ENCODE measurements at places on chromosomes 7 and 10.

DNA sequence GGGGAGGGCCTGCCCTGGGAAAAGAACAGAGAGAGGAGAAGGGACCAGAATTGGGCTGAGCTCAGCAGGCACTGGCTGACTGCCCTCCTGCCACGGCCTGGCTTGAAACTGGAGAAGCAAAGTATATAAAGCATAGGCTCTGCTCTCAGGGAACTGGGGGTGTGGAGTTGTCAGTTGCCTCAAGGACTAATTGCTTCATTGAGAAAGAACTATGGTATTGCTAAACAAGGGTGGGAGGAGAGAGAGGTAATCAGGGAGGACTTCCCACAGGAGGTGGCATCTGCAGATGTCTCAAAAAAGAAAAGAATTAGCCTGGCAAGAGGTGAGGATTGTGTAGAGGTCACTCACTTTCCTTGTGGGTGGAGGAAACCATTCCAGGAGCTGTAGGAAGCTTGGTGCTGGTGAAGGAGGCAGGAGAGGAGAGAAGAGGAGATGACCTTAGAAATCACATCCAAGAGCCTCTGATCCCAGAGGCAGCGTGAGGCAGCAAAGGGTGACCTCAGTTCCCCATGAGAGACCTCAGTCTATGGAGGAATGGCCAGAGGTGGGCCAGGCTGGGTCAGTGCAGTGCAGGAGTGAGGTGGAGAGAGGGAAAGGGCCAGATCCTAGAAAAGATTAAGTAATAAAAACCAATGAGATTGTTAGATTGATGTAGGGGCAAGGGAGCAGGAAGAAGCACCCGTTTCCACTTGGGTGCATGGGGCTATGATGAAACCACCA lies 2.4 kb downstream of the PILRB start:
- no peak for DNase-seq

DNA sequence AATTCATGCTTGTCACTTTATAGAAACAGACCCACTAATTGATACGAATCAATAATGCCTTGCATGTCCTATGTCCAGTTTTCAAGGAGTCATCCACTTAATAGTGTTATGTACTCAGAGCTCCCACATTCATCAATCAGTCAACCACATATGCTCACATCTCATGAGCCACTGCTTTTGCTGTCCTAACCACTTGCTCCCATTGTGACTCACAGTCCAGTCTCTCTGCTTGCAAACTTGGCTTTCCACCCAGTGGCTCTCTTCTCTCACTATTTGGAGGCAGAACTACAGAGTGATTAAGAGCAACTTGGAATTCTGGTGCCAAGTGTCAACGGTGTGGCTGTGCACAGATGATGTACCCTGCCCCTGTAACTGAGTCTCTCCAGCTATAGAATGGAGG lies 166.0 kb downstream of the SNX13 start:
- DNase-seq: peak; percentile 83

- no peak for DNase-seq
These were observed 92.4 kb downstream of the ARID5B start for GRCh38 chr10:61993711-61994401.

- no peak for DNase-seq
These were observed 9.9 kb downstream of the GARIN1A start for GRCh38 chr7:128681794-128682537.

GRCh38 chr10:131187926-131188325 lies 123.6 kb downstream of the TCERG1L start:
- no peak for DNase-seq

GRCh38 chr7:151484971-151485707 lies 34.6 kb downstream of the RHEB start:
- peak; percentile 82 for DNase-seq

GRCh38 chr10:124735491-124736286 lies 8.5 kb downstream of the FAM53B start:
- DNase-seq: no peak

GRCh38 chr7:33722383-33723101 lies 182.8 kb upstream of the BMPER start:
- peak; percentile 32 for DNase-seq

DNA sequence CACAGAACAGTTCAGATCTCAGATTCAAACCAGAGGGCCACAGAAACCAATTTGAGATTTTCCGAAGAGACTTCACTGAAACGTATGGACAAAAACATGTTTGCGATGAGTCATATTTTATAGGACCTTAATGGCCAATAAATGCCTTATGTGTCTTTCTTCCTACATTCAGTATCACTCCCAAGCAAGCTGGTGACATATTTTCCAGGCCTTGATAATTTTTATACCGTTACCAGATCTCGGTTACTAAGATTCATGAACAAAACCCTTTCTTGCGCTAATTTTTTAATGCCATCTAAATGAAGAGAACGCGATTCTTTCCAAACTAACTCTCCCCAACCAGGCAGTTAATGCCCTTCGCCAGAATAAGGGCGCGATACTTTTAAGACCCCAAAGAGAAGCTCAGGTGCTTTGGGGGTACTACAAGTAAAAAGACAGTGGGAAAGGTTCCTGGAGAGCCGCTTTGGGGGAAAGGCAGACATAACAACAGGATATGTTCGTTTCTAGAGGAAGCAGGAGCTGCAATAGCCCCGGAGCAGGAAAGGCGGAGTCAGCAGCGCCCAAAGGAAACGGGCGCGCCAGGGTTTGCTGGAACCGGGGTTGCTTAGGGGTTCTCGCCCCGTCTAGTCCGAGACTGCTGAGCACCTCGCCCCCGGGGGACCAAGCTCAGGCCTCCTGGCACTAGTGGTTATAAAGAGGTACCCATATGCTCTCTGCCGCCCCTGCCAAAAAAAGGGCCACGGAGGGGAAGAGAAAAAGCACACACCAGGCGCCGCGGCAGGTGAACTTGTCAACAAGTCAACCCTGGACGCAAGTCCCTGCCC lies 884 bp downstream of the ICA1 start:
- peak; percentile 88 for DNase-seq

DNA sequence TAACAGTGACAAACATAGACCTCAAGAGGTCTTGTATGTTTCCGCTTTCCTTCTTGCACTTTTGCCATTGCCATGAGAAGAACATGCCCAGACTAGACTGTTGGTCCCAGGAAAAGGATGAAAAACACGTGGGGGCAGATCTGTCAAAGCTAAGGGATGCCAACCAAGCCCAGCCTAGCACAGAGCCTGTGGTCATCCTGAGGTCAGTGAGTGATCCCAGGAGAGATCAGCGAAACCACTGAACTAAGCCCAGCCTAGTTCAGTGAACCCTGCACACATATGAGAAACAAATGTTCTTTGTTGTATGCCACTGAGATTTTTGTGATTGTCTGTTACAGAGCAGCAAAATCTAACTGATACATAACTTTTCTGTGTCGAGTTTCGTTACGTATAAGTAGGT lies 718.8 kb downstream of the MAGI2 start:
- DNase-seq: no peak

DNA sequence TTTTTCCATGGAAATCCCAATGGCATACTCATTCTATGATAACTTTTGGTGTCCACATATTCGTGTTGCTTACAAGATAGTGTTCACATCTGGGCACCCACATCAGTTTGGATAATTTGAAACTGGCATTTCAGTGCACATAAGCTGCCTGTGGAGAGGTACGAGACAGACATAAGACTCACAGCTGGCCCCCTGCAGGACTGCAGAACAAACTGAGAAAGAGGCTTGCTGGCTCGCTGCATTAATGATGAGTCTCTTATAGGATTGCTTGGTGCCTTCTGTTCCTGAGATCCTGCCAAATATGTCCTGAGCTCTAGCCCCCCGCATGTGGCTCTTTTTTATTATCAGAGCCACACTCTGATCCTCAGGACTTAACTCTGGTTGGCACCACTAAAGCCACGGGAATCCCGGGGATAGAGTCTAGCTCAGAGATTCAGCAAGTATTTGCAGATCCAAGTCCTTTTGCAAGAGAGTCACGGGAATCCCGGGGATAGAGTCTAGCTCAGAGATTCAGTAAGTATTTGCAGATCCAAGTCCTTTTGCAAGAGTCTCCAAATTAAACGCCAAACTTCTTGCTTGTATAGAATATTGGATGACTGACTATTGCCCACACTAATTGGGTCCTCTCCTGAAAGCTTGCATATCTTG lies 34.0 kb upstream of the JCAD start:
- no peak for DNase-seq

DNA sequence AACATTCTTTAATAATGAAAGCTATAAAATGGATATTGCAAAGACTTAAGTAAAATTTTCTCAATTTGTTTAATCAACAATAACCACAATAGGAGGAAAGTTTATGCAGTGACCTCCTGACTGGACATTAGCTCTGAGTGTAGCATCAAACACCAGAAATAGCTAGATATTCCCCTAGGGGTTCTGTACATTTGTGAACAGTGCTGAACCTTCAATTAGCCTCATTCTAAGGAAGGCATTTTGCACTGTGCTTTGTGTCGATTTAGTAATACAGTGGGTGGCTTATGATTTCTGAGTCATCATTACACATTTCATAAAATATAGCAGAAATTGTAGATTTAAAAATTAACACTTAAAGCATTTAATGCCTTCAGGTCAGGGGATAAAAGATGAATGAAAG lies 367.3 kb upstream of the PCDH15 start:
- DNase-seq: no peak

DNA sequence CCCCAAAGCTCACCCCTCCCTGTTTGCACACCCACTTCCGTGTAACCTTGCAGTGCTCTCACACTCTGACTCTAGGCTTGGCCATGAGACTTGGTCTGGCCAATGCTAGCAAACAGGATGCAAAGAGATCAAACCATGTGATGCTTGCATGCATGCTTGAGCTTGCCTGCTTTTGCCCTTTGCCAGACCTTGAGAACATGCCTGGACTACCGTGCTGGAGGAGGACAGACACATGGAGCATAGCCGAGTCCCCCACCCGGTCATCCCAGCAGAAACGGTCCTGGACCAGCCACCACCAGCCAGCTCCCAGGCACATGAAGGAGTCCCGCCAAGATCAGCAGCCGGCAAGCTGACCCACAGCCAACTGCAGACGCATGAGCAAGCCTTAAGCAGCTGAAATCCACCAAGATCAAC lies 23.4 kb downstream of the PYROXD2 start:
- no peak for DNase-seq

All from RKO (cell line).